Omental fat pad (tissue), 4 donors: ENCODE measurements at places on chromosomes 6 and 20. TPM values are rescaled to one million over a fixed set of nuclear protein-coding genes. Genes with fewer than 3 reads are reported as not detected.

Gene CYP39A1
- 6.3 TPM for total RNA-seq

Gene CCHCR1
- 4.7 TPM for total RNA-seq

Gene DUSP15
- 3.7 TPM for total RNA-seq

Gene CLPSL2
- not detected for total RNA-seq

Gene TRIM40
- not detected for total RNA-seq

Gene PRKN
- total RNA-seq = 10.5 TPM

Gene RSPO4
- not detected for total RNA-seq

Gene GLP1R
- total RNA-seq = not detected

Gene VSX1
- not detected for total RNA-seq

Gene CGAS
- total RNA-seq = 5.5 TPM

Gene FNDC11
- not detected for total RNA-seq

Gene MYLK4
- 0.79 TPM for total RNA-seq

Gene ZNF343
- 7.3 TPM for total RNA-seq

Gene TGM3
- total RNA-seq = not detected

Gene INSM1
- not detected for total RNA-seq

Gene NOX3
- not detected for total RNA-seq

Gene CST5
- not detected for total RNA-seq

Gene BPIFB4
- total RNA-seq = not detected

Gene SMLR1
- total RNA-seq = not detected

Gene MAS1
- under 0.01 TPM for total RNA-seq

Gene PERP
- 23.9 TPM for total RNA-seq

Gene NKX2-4
- not detected for total RNA-seq

Gene GRM1
- total RNA-seq = not detected

Gene TBXT
- total RNA-seq = not detected

Gene HCRTR2
- total RNA-seq = not detected

Gene NR2E1
- total RNA-seq = not detected

Gene NEDD9
- total RNA-seq = 77.2 TPM

Gene RAB44
- total RNA-seq = 0.19 TPM

Gene SLC22A1
- total RNA-seq = 2.5 TPM

Gene EPPIN
- not detected for total RNA-seq

Gene DOK5
- total RNA-seq = 2.2 TPM

Gene ULBP1
- 0.37 TPM for total RNA-seq

Gene SLC22A16
- 4.2 TPM for total RNA-seq

Gene COX4I2
- not detected for total RNA-seq

Gene TASP1
- 11.2 TPM for total RNA-seq

Gene COL19A1
- not detected for total RNA-seq

Gene TFAP2D
- total RNA-seq = not detected

Gene LPIN3
- 25.5 TPM for total RNA-seq

Gene MLN
- total RNA-seq = not detected
